ENCODE measurements at places on chromosomes 3 and 15. TPM values are rescaled to one million over a fixed set of nuclear protein-coding genes. Genes with fewer than 3 reads are reported as not detected.

Gene IFT122
- total RNA-seq, result 19.2 TPM

Gene TMEM108
- total RNA-seq, result not detected

Gene NTRK3
- not detected for total RNA-seq

Gene NDUFAF3
- total RNA-seq, result 82.6 TPM

Gene LRRC58
- 40.8 TPM for total RNA-seq

Gene CORO2B
- 0.08 TPM for total RNA-seq

Gene PTPRG
- total RNA-seq, result not detected
